Neuronal stem cell (in vitro differentiated cells): ENCODE measurements at places on chromosomes 2 and 18.

GRCh38 chr2:45227347-45227746 lies 218.1 kb upstream of the SIX2 start:
- DNase-seq: no peak

DNA sequence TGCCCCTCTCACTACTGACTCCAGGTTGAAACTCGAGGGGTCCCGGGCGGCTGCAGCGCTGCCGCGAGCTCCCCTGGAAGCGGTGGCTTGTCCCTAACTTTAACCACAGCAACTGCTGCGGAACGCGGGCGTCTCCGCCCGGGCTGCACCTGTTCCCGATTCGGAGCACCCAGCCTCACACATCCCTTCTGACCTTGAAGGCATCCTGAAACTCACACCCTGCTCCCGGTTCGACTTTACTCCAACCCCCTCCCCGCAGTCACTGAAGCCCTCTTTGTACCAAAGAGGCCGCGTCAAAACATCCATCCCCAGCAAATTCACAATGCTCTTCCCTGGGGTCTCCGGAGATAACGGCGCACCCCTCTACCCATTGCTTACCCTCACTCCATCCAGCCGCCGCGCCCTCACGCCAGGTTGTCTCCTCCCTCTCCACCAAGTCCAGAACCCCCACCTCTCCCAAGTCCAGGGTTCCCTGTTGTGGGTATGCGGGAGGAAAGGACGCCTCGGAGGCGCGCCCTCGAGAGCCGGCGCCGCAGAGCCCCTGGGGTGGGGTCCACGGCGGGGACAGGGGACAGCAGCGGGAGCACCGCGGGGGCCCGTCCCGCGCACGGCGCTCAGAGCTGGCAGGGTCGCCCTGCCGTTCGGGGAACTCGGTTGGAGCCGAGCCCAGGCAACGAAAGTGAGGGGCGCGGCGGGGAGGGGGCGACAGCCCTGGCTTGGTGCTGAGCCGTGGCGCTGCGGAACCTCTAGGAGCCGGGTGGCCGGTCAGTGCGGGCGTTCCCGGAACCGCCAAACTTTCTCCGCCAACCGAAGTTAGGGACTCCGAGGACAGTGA lies 934 bp downstream of the MYO5B start:
- DNase-seq: peak; percentile 11

DNA sequence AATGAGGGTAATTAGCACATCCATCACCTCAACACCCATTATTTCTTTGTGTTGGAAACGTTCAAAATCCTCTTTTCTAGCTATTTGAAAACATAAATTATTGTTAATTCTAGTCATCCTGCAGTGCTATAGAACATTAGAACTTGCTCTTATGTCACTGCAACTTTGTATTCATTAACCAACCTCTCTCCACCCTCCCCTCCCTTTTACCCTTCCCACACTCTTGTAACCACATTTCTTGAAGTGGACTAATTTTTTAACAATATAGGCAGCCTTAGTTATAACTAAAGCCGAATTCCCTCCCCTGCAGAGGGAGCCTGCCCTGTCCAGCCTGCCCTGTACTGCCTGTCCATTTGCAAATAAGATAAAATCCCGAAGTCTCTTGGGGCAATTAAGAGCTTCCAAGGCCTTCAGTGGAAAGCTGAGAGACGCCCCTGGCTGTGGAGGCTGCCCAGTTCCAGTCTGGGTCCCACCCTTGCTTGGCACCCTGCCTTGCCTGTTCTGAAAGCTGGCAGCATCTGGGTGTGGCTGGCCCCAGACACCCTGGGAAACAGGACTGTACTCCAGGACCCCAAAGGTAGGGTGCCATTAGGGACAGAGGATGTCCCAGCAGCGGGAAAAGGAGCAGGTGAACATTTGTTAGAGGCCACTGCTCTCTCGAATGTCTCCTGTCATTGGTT lies 65.1 kb downstream of the MEX3C start:
- DNase-seq: no peak

- DNase-seq: no peak
Observed at GRCh38 chr2:58336416-58336815, 95.3 kb upstream of the FANCL start.

GRCh38 chr2:191899410-191899809 lies 52.5 kb upstream of the CAVIN2 start:
- DNase-seq: no peak

DNA sequence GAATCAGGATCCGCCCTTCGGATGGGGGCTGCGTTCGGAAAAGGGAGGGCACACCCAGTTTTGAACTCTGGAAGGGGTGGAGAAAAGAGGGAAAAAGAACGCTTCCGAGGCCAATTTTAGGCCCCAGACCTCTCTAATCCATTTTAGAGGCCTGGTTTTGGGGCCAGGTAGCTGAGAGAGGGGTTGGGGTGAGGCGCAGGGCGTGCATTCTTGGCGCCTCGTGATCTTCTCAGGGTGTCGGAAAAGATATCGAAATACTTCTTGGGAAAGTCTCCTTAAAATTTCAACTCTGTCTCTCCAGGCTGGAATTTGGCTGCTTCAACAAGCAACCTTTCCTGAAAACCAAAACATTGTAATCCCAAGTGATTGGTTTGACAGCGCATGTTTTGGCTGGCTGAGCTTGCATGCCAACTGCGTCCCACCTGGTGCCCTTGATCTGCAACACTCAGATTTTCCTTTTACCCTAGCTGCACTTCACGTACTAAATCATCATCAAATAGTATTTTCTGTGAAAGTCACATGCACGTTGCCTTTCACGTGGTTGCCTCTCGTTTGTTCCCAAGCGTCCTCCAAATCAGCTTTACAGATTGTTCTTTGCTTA lies 864 bp upstream of the XPO1 start:
- peak; percentile 6 for DNase-seq

DNA sequence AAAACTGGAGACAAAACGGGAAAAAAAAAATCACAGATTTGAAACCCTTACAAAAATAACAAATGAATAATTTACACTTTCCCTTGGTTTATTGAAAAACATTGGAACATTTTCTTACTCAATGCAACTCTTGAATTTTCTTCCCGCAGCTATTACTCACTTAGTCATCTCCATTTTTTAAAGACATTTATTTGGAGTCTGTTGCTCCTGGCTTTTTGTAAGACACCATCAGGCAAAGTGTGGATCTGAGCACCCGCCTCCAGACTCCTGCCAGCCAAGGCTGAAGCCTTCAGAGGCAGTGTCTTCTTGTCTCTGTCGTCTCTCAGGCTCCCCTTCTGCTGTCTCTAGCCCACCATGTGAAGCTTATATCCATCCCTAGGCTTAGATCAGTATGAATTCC lies 46.2 kb downstream of the TRIB2 start:
- no peak for DNase-seq

- DNase-seq: no peak
Observed at GRCh38 chr2:32058130-32058529, 5.2 kb upstream of the SPAST start.

DNA sequence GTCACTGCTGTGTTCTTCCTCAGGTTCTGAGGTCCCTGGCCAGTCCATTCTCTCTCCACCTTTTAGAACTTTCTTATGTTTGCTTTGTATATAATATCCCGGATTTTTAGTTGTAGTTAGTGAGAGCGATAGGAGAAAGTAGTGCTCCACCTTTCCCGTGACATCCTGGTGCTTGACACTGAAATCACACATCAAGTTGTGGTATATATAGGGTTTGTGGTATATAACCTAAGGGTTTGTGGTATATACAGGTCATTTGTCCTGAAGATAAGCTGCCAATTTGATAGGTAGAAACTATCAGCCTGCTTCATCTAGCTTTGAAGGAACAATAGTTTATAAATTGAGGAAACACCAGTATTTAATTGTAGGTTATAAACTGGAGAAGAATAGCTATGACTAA lies 13.1 kb downstream of the ZNF892 start:
- DNase-seq: no peak

- no peak for DNase-seq
Observed at GRCh38 chr2:126858991-126859390, 39.7 kb upstream of the TEX51 start.

- no peak for DNase-seq
Observed at GRCh38 chr2:202758128-202758527, 113.4 kb downstream of the ICA1L start.

- no peak for DNase-seq
Observed at GRCh38 chr2:224025874-224026273, 13.2 kb downstream of the SERPINE2 start.

DNA sequence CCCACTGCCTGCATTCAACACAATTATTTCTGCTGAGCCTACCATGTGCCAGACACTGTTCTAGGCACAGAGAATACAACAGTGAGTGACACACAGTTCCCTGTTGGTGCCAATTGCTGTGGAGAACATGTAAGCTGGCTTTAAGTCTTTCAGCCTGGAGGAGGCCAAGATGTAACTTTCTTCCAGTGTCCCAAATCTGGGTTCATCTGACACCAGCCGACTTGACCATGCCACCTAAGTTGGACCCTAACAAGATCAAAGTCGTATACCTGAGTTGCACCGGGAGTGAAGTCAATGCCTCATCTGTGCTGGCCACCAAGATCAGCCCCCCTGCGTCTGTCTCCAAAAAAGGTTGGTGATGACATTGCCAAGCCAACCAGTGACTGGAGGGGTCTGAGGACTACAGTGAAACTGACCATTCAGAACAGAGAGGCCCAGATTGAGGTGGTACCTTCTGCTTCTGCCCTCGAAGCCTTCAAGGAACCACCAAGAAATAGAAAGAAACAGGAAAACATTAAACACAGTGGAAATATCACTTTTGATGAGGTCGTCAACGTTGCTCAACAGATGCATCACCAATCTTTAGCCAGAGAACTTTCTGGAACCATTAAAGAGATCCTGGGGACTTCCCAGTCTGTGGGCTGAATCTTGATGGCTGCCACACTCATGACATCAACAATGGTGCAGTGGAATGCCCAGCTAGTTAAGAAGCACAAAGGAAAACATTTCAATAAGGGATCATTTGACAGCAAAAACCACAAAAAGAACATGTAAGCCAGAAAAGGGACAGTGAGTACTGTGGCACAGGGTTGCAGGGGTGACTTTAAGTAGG lies 6.3 kb downstream of the TRABD2A start:
- no peak for DNase-seq

- DNase-seq: no peak
Observed at GRCh38 chr2:100240386-100240785, 81.9 kb downstream of the LONRF2 start.

DNA sequence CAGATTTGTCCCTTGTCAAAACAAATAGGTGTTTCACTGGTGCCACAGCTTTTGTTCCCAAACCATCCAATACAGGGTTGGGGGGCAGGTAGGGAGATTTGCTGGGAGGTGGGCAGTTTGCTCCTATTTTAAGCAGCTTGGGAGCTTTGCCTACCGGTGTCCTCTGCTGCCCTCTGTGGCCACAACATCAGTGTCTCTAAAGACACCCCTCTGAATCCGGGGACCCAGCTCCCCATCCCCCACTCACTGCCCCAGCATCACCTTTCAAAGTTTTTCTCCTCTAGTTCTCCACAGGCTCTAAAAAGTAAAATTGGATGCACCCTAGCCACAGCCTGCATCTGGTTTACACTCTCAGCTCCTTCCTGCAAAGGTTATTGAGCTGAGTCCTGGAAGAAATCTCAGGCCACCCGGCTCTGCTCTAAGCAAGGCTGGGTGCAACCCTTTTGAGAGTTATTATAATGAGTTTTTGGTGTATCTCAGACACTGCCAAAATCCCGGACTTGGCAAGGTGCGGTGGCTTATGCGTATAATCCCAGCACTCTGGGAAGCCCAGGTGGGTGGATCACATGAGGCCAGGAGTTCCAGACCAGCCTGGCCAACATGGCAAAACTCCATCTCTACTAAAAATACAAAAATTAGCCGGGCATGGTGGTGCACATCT lies 2.9 kb upstream of the EPAS1 start:
- DNase-seq: no peak

- DNase-seq: peak; percentile 68
Observed at GRCh38 chr2:28950941-28951630, 30.0 kb upstream of the TOGARAM2 start.

GRCh38 chr18:74255131-74255616 lies 36.6 kb downstream of the CYB5A start:
- DNase-seq: no peak

GRCh38 chr18:23107718-23108117 lies 27.6 kb upstream of the CABLES1 start:
- DNase-seq: no peak

- DNase-seq: no peak
Observed at GRCh38 chr2:236916181-236916580, 169.5 kb upstream of the COPS8 start.

GRCh38 chr18:38305961-38306360 lies 740.4 kb upstream of the CELF4 start:
- no peak for DNase-seq

DNA sequence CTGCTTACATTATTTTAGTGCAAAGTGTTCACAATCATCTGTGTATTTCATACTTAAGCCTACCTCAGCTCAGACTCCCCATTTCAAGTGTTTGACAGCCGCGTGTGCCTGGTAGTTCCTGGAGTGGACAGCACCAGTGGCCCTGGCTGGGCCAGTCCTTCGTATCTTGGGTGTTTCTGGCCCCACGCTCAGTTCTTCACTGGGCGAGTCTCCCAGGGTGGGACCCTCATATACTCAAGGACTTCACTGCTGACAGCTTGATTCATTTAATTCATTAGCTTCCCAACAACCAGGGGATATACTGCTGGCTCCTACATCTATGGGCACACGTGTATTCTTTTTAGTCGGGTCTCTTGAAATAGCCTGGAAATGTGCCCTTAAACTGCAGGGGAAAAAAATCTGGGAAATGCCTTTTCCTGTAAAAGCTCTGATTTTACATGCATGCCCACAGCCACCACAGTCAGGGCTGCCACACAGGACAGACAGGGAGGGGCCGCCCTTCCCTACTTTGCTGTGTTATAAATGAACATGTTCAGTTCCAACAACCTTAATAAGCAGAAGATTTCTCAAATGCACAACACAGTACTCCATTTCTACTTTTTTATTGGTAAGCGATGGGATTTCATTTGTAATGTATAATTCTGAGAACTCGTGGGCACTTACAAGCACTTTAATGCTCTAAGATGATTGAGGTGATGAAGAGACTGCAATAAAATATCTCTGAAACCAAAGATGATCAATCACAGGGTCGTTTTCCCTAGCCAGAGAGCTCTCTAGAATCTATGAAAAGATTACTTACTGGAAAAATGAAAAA lies 205.5 kb upstream of the REV1 start:
- no peak for DNase-seq

DNA sequence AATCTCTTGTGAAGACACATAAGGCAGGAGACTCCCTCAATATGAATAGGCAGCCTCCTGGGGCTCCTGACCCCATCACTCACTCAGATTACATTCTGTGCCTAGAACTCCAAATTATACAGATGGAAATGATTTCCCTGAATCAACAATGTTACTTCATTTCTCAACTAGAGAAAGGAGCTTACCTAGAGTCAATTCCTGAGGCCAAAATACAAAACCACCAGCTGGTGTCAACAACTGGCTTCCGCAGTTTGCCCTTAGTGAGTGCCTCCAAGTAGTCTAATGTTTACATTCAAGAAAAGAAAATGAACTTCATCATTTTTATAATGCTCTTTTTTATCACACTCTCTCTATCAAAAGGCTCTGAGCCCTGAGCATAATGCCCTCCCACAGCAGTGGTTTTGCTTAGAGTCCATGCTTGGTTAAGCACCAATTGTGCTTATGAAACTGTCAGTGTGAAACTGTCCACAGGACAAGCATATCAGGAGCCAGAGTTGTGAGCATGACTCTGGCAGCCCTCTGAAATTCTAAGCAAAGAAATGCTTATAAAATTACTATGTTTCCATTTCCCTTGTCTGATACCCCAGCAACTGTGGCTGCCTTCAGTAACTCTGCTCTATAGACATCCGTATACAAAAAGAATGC lies 305.7 kb upstream of the PKDCC start:
- DNase-seq: no peak

- DNase-seq: no peak
Observed at GRCh38 chr2:66553370-66553769, 118.4 kb downstream of the MEIS1 start.
